ENCODE measurements at places on chromosomes 5 and 9.

DNA sequence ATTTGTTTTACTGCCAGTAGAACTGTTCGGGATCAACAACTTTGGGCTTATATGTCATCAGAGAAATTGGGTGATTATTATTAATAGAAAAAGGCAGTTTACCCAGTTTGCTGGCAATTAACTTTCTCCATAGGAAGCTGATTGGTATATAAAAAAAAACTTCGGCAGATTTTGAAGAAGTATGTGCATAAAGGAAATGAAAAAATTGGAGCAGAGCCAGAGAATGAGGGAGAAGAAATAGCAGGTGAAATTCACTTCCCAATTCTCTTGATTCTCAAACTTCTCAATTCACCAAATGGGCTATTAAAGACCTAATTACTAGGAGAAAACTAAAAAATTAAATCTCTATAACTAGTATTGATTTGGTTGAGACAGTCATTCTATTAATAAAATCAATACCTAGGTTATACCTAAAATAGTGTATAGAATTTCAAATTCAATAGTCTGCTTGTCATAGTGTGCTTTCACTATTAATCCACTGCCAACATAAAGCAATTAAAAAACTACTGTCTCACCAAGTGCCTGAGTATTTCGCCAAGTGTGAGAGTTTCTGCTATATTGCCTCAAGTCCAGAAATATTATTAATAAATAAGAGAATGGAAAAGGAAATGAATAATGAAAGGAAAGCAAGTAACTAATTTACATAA is 47.5 kb downstream of the STX17 start:
- DNase-seq = no peak

DNA sequence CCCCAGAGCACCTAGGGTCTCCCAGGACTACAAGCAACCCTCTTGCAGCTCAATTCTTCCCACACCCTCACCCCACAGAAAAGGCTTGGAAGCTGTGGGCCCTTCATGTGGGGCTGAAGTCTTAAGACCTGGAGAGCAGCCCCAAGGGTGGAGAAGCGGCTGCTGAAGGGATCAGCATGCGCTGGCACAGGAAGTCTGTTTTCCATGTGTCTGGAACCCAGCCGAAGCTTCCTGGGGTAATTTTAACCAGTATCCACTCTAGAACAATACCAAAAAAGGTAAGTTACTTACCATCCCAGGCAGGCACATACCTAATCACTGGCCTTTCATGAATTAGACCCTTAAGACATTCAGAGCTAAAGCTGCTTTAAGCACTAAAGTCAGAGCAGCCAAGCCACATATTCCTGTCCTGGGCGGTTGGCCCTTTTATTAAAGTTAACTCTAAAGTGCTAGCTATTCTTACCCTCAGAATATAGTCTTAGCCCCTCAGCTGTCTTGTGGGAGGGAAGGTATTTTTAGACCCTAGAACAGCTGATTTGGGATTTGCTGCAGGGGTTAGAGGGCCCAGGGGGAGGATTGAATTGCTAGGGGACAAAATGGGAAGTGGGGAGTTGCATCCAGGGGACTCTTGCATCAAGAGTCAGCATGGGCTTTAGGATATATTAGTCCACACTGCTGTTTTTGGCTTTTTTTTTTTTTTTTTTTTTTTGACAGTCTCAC is 6.9 kb downstream of the IL17B start:
- DNase-seq = no peak

GRCh38 chr5:6181871-6182270 is 196.5 kb downstream of the MED10 start:
- no peak for DNase-seq

GRCh38 chr5:97834561-97834960 is 651.5 kb upstream of the RIOK2 start:
- DNase-seq = no peak
